Stimulated activated CD8-positive, alpha-beta memory T cell treated with anti-CD3 and anti-CD28 coated beads, Interleukin-7, amount 100 ng/mL, for 1 hour (primary cell): ENCODE measurements at places on chromosomes 2 and 18.

DNA sequence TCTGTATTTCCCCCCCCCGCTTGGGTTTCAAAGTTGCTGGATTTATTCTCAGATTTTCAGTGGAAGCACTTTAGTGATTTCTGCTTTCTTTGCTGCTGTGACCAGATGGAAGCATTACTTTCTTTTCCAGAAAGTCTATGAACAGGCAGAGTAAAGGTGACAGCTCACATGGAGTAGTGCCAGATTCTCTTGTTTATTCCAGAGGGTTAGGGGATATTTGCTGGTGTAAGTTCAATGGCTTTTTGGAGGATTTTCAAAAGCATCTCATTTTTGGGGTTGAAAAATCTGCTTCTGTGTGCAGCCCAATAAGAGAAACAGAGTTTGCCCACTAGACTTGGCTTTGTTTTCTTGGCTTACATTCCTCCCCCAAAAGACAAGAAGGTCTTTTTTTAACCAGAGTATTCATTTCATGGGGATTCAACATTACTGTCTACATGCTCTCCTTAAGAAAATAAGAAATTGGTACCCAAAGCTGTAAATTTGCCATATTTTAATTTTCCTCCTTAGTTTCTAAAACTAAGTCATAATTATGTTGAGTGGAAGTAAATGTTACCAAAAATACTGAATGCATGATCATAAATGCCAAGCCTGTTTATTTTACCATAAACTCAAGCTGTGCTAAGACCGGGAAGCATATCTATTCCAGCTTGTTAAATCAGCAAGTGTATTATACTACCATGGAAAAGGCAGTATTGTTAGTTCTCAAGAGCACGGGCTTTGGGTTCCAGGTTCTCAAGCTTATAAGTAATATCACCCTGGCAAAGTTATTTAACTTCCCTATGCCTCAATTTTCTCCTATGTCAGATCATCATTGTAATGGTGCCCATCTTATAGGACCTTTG lies 557.2 kb downstream of the CPS1 start:
- no peak for DNase-seq

DNA sequence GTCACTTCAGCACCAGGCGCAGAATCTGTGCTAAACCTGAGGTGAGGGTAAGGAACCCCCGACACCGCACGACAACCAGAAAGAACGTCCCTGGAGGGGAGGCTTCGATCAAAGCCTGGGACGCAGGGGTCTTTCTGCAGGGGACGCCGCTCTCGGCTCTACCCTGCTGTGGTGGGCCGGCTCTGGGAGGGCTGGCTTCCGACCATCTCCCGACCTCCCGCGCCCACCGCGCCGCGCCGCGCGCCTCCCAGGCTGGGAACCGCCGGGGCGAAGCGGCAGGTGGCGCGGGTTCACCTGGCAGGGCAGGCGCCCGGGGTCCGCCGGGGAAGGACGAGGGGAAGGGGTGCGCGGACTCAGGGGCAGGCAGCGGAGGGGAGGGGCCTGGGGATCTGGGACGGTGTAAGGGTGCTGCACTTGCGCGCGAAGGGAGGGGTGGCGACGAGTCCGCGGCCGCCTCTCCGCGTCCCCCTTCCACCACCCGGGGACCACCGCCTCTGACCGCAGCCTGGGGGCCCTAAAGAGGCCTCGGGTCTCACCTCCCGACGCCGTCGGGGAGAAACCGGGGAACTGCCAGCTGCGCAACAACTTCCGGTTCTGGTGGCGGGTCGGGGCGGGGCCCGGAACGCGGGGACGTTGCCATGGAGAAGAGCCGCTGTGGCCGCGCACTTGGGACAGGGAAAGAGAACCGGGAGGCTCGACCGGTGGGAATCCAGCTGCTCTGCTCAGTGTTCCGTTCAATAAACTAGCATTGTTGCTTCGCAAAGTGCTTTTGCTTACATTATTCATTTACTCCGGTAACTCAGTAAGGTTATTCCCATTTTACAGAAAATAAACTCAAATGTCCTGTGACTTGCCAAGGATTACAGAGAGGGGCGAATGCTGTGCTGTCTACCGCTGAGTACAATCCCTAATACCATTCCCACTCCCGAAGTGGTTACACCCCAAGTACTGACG lies at the start of gene ZNF396:
TSS of gene ZNF396 (minus strand) at position 596 of the 954 bp plus-strand sequence. CDS start 3,045 bp downstream, outside the sequence.
- peak; percentile 54 for DNase-seq

GRCh38 chr2:200637901-200638300 lies 52.1 kb downstream of the AOX1 start:
- no peak for DNase-seq

- DNase-seq: no peak
These were observed 238.0 kb upstream of the SLC39A10 start for GRCh38 chr2:195419033-195419432.

DNA sequence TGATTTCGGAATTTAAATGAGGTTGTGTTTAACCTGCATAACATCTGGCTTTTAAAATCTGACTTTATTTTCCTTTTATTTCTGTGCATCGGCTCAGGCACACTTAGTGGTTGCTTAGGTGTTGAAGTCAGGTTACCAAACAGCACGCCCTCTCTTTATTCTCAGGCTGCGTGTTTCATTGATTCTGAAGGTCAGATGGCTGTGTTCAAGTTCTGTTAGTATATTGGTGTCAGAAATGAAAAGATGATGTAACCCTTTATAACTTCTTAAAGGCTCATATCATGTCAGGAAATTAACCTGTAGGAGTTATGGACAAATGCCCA lies 246.5 kb downstream of the LDLRAD4 start:
- no peak for DNase-seq

DNA sequence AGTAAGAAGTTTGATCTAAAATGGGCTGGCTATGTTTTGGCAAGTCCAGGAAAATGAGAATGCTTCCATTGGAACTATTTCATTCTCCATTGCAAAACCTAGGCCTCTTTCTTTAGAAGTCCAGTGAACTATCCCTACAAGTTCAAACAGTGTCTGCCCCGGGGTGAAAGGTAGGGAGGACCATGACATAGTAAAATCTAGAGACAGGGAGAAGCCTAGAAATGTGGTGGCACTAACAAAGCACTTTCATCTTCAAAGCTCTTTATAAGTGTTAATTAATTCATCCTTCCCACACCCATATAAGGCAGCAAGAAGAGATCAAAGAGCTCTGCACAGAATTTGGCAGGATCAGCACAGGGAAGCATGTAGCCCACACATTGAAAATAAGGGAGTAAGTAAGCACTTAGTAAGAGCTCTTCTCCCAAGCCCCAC lies 214.5 kb downstream of the IRS1 start:
- DNase-seq: no peak

DNA sequence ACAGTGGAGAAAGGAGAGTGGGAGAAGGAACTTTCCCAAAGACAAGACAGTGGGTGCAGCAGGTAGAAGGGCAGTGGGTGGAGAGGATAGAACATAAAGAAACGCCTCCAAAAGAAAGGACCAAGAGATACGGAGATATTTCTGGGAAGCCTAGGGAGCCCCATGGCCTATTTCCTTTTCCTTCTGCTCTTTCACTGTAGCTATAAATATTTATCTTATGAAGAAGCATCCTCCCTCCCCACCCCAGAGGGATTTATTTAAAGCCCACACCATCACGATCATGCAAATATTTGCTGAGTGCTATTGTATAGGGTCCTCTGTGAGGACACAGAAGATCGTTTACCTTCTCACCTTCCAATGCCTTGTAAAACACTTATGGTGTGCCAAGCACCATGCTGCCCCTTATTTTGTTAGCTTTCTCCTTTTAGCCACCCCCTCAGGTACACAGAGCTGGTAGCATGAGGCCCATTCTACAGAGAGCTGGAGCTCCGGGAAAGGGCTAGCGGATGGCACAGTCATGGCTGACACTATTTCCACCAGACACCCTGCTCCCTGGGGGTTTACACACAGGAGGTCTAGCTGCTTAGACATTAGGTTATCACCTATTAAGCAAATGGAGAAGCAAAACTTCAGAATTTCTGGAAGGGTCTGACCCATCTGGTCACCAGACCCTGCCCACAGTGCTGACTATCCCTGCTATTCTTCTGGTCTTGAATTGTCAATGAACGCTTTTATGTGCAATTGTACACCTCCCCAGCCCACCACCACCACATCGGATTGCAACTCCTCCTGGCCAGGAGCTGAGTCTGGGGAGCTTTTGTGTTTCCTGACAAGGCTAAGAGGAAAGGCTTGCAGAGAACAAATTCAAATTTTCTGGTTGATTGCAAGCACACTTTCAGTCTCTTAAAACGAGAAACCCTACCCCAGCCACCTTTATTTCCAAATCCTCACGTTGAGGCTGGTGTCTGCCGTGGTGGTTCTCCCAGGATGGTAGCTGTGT lies 91.8 kb upstream of the KLF7 start:
- DNase-seq: no peak

DNA sequence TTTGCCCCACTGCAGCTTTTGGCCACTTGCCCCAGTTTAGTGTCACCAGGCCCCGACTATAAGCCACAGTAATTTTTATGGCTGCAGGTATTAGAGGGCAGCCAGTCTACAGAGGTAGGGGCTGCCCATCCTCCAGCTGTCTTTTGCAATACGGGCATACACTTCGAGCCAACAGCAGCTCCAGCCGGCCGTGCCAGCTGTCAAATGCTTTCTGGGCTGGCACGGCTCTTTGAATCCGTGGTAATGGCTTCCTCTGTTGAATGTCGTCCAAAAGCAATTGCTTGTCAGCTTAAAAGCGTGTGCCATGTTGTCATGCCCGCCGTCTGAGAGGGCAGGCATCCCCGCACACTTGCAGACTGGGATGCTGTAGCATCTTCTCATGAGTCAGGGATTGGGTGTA lies 41.3 kb downstream of the BCL2L11 start:
- no peak for DNase-seq

GRCh38 chr2:10963155-10963554 lies 51.4 kb downstream of the KCNF1 start:
- no peak for DNase-seq

DNA sequence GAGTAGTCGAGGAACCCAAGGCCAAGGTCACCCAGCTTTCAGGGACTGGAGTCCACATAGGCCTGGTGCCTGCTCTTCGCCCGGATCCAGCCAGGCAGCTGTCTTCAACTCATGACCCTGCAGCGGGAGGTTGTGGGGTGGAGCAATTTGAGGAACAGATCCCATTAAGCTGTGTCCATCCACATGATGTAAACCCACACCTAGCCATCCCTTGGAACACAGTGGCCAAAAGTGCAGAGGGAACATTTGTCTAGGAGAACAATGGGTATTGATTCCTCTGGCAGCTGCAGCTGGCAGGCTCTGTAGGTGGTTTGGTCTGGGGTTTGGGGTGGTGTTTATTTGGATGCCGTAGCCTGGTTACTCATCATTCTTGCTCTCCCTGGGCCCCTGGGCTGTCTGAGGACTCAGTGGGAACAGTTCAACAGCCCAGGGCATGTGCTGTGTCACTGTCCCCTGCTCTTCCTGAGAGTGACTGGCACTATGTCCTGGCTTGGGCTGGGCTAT lies 99.4 kb downstream of the TFCP2L1 start:
- DNase-seq: no peak

- DNase-seq: no peak
These were observed 259.4 kb downstream of the TNS1 start for GRCh38 chr2:217743407-217743806.

GRCh38 chr2:231820786-231821303 lies 34.6 kb downstream of the COPS7B start:
- DNase-seq: no peak

GRCh38 chr2:59691518-59692190 lies 861.8 kb downstream of the BCL11A start:
- no peak for DNase-seq

DNA sequence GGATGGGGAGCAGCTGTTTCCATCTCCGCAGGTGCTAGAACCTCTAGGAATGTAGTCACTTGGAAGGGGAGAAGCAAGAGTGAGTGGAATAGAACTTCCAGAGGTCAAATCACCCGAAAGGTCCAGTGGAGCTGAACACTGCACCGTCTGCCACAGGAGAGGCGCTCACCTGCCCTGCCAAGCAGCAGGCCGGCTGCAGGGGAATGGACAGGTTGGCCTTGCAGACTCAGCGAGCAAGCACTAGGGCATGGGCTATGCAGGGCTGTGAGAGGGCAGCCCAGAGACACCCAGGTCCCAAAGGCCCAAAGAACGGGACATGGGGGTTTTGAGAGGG lies 214.2 kb downstream of the TNS1 start:
- no peak for DNase-seq

DNA sequence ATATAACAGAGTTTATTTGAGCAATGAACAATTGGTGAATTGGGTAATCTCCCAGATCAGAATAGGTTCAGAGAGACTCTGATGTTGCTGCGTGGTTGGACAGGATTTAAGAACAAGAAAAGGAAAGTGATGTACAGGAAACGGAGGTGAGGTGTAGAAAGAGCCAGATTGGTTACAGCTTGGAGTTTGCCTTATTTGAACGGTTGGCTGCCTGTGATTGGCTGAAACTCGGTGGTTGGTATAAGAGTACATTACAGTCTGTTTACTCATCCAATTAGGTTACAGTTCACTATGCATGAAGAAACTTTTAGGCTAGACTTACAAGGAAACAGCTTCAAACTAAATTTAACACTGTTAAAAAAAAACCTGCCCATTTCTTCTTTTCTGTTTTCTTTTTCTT lies 68.0 kb upstream of the CABLES1 start:
- no peak for DNase-seq

DNA sequence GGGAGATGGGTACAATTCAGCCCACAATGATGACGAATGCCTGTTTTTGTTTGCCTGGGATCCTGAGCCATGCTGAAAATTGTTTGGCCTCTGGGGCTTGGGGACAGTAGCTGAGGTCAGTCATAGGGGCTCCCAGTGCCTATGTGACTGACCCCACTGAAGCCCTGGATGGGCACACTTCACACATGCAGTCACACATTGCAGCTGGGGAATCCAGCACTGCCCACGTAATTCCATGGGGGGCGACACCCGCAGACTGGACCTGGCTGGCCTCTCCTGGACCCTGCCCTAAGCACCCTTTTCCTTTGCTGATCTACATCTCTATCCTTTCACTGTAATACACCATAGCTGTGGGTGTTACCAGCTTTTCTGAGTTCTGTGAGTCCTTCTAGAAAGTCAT lies 295.2 kb upstream of the HS6ST1 start:
- DNase-seq: no peak

DNA sequence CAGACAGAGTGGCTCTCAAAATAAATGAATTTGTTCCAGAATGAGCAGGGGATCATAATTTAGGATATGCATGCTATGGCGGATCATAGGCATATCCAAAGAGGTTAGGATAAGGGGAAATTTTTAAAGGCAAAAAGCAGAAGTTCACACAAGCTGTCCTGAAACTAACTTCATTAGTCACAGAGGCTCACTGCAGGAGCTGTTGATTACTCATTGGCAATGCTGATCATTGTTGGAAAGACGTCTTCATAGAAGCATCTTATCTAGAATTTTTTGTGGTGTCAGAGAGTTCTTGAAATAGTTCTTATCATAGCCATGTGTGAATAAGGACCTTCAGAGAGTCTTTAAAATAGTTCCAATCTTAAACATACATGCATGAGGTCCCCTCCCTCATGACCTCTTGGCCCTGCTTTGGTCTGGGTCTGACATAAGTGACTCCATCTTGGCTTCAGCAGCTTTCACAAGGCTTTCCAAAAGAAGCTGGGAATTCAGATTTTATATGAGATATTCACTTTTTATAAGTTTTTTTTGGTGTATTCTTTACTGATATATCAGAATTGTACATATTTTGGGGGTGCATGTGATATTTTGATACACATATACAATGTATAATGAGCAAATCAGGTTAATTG lies 7.5 kb upstream of the CCDC195 start:
- DNase-seq: no peak

GRCh38 chr18:4293337-4293736 lies 161.8 kb downstream of the DLGAP1 start:
- no peak for DNase-seq
